H1 (cell line): ENCODE measurements at places on chromosomes 16 and 17.

DNA sequence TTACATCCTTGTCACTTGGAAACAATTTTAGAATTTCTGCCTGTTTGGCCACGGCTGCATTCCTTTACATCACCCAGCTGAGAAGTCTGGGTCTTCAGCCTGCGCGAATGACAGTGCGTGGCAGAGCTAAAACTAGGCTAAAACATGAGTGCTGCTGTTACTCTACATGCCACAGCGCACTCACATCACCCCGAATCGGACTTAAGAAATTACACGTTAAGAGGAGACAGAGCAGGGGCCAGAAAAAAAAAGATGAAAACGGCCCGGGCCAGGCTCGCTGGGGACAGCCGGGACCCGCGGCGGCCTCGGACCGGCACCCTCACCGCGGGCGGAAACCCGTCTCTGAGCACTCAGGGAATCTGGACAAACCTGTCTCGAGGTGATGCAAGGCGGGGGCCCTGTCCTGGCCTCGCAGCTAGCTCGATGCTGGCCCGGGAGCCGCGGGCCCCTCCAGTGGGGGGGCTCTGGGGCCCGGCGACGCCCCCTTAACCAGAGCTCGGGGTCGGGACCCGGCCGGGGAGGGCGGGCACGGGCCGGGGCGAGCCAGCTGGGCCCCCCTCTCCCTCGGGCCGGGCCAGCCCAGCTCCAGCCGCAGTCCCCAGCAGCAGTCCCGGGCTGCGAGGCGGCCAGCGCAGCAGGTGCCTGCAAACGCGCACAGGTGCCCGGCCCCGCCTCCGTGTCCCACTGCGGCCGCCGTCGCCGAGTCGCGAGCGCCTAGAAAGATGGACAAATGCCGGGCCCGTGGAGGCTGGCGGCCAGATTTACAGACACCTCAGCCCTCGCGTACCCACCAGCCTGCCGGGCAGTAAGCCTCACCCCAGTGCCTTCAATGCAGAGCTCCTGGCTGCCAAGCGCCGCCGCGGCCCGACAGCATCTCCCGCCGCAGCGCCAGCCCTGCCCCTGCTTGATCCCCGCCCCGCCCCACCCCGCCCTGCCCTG is at the start of gene AKTIP:
Gene AKTIP (minus strand): TSS at position 879 of the 939 bp plus-strand sequence. CDS start 2,950 bp downstream, outside the sequence.
- peak; percentile 57 for DNase-seq

DNA sequence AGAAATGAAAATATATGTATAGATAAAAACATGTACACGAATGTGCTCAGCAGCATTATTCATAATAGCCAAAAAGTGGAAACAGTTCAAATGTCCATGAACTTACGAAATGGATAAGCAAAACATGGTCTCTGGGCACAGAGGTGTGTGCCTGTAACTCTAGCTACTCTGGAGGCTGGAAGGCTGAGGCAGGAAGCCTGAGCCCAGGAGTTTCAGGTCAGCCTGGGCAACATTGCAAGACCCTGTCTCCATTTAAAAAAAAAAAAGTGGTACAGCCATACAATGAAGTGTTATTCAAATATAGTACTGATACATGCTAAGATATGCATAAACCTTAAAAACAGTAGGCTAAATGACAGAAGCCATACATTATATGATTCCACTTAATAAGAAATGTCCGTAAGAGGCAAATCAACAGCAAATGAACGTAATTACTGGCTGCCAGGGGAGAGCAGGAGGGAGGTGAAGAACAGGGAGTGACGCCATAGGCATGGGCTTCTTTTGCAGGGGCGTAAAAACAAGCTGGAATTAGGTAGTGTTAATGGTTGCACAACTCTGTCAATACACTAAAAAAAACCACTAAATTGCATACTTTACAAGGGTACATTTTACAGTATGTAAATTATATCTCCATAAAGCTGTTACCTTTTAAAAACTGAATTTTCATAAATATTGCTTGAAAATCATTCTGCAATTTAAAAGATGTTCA is 87.2 kb upstream of the PLEKHM1 start:
- DNase-seq = no peak

GRCh38 chr16:9869776-9870175 is 312.5 kb downstream of the GRIN2A start:
- DNase-seq = no peak

DNA sequence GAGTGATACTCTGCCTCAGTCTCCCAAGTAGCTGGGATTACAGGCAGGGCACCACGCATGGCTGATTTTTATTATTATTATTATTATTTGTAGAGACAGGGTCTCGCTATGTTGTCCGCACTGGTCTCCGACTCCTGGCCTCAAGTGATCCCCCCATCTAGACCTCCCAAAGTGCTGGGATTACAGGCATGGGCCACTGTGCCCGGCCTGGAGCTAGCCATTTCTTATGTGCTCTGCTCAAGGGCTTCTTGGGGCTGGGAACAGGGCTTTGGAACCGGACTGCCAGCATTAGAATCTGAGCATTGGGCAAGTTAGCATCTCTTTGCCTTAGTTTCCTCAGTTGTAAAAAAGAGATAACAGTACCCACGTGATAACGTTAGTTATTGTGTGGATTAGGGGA is 111.3 kb downstream of the C16orf78 start:
- DNase-seq = no peak

- no peak for DNase-seq
These were observed 2.6 kb downstream of the SNX29 start for GRCh38 chr16:11979013-11979672.
